Endothelial cell (in vitro differentiated cells): ENCODE measurements at places on chromosomes 4 and X.
A peak's percentile ranks its signal among the peaks of the same experiment; 100 is the strongest.

DNA sequence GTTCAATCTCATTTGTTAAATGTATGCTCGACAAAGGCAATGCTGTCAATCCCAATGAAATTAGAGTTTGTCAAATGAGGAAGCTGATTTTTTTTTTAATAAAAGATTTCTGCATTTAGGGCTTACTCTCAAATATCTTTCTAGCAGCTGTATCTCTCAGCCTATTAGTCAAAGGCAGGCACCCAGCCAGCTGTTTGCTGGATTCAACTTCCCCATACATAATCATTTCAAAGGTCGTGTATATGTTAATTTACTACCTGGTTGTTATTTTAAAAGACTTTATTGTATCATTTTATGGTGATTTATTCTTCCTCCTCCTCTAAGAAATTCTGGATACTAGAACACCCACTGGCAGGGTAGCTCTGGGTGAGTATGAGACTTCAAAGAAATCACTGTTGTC lies 27.1 kb downstream of the RAI2 start:
- no peak for DNase-seq

DNA sequence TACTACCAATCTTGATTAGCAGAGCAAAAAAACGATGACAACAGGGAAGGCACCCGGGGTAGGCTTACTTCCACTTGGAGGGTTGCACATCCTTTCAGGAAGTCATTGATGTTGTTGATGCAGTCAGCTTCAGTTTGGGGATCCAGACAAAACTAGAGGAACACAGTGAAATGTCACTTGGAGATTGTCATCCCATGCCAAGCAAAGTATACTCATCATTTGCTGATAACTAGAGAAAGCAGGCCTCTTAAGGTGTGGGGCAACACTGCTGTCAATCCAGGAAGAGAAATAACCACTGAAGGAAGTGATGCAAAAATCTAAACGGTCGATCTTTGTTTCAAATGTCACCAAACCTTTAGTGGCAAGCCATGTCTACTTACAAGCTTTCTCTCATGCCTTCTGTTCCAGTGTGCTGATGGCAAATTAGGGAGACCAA lies 1.4 kb downstream of the ARHGEF6 start:
- no peak for DNase-seq

DNA sequence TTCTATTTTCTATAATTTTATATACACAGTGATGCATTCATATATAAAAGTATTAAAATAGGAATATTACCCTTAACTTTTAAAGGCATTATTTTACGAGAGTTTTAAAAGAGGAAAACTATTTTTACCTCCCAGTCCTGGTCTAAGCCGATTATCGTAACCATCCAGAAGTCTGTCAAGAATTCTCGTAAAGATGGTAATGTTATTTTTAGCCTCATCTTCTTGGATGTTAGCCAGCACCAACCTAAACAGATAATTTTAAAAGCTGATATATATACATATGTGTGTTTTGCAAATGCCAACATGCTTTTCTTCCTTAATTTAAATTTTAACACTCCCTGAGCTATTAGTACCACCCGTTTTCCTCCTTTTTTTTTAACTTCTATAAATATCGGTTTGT lies 4.0 kb downstream of the GABRA2 start:
- DNase-seq, result no peak

DNA sequence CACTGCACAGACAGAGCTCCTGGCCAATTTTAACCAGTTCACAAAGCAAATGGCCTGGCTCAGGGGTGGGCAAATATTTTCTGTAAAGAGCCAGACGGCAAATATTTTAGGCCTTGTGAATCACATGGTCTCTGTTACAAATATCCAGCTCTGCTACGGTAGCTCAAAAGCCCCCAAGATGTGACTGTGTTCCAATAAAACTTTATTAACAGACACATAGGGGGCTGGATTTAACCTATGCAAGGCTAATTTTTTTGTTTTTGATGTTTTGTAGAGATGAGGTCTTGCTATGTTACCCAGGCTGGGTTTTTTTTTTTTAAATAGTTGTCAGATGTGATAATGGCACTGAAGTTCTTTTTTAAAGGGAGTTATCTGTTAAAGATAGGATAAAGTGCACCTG lies 65.4 kb downstream of the PRKX start:
- DNase-seq, result no peak

DNA sequence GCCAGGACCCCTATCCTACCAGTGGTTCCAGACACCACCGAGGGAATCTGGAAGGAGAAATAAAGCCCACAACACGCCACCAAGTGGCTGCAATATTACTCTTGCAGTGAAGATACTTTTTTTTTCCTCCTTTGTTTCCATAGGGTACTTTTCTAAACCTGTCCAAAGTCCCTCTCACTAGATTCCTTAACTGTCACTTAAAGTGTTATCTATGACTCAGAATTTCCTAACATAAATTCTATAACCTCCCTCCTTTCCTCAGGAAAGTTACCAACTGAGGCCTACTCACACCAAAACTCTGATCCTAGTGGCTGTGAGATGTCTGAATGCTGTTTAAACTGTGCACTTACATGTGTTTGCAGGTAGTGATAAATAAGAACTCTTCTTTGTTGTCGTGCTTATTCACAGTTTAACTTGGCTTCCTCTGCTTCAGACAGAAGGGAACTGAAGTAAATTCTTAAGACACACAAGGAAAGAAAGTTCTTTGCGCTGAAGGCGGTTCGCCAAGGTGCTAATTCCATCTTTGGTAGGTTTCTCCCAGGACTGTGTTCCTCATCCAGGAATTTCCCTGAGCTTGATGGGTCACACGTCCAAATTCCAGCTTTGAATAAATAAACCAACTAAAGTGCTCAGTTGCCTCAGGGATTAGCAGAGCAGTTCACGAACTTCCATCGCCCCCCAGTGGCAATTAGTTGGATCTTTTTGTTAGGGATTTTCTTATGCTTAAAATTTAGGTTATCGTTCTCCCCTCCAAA lies 10.7 kb upstream of the HCCS start:
- DNase-seq, result no peak

DNA sequence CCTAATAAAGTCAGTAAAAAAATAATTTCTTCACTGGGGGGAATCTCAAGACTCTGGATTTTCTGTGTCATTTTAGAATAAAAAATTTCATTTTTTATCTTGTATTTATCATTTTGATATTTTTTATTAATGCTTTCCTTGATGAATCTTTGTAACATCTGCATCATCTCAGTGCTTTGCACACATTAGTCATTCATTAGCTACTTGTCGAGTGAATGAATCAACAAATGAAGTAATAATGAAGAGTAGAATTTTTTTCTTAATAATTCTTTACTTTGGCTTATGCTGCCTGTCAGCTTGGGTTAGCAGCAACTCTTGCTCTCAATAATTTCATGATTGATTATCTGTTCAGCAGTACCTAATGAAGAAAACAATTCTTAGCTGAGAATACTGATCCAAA lies 530.8 kb downstream of the GRXCR1 start:
- DNase-seq, result no peak

DNA sequence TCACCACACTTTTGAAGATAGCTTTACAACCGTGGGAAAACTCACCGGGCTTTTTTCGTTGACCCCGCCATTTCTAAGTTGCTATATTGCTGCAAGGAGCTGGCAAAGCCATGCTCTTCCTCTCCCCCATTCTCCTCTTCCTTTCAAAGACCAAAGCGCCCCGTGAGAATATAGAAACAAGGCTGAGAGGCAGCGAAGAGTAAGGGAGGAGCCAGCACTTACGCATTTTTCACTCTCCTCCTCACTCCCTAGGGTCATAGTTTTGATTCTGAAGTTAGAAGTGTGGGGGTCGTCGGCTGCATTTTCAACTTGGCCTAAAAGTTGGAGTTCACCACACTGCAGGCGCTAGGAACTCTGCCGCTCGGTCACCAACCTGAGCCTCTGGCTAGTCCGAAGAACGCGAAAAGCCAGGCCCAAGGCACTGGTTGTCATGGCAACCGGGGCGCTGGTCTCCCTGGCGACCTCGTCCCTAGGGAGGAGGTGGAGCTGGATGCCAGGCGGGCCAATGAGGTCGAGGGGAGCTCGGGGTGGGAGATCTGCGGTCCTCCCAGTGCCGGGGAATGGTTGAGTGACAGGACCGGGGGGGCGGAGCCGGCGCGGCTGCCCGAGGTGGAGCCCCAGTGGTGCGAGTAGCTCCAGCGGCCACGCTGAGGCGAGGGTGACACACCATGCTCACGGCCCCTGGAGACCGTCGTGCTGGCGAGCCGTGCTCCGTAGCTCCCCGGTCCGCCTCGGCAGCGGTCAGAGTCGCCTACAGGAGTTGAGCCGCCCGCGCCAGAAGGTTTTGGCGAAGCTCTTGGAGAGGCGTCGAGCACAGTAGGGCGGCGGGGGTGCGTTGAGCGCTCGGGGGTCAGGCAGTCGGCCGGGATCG lies at the start of gene PTPN13:
Gene PTPN13 (plus strand): TSS at position 628 of the 871 bp plus-strand sequence. CDS start 40,942 bp downstream, outside the sequence.
- DNase-seq, result peak; percentile 97

DNA sequence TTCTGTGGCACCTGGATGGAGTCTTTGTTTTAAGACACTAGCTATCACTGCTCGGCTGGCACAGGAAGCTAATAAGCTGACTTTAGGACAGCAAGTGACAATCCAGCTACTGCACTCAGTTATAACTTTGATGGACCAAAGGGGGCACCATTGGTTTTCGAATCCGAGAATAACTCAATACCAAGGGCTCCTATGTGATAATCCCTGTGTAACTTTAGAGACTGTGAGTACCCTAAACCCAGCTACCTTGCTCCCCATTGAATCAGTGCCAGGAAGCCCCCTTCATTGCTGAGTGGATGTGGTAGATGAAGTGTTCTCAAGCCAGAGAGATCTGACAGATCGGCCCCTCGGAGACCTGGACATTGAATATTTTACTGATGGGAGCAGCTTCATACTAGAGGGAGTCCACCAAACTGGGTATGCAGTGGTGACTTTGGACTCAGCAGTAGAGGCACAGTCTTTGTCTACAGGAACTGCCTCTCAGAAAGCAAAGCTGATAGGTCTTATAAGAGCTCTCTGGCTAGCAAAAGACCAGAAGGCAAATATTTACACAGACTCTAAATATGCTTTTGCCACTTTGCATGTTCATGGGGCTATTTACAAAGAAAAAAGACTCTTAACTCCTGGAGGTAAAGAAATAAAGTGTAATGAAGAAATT lies 35.5 kb upstream of the UGT2B7 start:
- DNase-seq, result no peak

- no peak for DNase-seq
These were observed 43.2 kb downstream of the ANOS1 start for GRCh38 chrX:8688776-8689175.

DNA sequence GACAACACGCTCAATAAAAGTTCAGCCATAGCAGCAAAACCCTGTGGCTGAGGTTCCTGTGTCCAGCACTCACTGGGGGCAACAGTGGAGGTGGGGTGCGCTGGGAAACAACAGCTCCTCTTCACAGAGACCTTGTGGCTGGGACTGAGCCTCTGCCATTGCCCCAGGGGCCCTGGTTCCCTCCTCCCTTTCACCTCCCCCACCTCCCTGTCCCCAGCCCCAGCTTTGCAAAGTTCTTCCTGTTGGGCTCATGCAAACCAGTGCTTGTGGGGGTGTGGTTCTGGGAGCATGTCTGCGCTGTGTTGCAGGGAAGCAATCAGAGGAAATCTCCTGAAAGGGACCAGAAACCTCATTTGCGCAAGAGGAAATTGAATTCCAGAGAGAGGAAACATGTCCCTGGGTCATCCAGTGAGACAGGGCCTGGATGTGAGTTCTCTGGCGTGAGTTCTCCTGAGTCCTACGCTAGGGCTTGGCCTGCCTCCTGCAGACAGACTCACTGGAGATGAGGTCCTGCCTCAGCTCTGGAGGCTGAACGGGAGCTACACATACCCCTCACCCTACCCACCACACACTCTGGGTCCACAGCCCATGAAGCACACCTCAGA lies 7.4 kb downstream of the FATE1 start:
- DNase-seq, result peak; percentile 16

GRCh38 chrX:12978205-12979025 lies 3.5 kb downstream of the TMSB4X start:
- DNase-seq, result no peak

GRCh38 chr4:58435871-58436270 lies 1325.7 kb upstream of the IGFBP7 start:
- no peak for DNase-seq

GRCh38 chrX:111874241-111874640 lies 1.7 kb upstream of the TRPC5OS start:
- no peak for DNase-seq
